Glutamatergic neuron (in vitro differentiated cells): ENCODE measurements at places on chromosomes 7 and 10. TPM values are rescaled to one million over a fixed set of nuclear protein-coding genes. Genes with fewer than 3 reads are reported as not detected.

DNA sequence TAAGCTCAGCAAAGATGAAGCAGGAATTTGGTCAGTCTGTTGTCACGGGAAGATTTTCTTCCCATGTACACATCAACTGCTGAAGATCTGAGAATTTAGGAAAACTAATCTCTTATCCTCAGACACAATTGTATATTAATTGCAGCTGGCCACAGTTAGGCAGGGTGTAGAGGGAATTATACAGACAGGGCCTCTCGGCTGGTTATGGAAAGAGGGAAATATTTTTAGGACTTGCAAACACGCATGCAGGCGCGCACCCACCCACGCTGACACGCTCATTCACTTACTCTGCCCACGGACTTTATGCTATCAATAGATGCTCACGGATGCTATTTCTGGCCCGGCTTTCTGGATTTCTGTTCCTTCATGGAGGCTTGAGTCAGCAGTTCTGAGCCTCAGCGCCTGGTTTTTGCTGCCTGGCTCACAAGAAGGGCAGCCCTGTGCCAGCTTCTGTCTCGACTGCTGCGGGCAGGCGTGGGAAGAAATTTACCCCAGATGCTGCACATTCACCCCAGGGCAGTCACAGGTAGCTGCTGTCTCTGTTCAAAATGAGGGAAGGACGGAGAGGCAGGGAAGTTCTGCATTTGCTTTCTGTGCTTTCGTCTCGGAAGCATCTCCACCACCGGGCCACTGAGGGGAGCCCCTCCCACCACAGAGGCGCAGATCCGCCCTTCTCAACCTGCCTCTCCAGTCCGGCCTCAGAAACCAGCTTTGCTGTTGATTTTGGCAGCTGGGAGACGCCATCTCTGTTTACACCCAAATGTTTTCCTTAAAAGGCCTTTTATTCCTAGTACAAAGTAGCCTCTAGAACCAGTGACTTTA lies 116.3 kb upstream of the BTBD16 start:
- peaks cover 77% of the 10 kb centered on the region for H3K4me1 ChIP-seq
- DNase-seq, result peak; percentile 70
- H3K36me3 ChIP-seq, result peaks cover 6% of the 10 kb centered on the region
- H3K4me3 ChIP-seq, result peak overlapping the region; percentile 87

GRCh38 chr10:109055243-109055642 lies 868.1 kb downstream of the XPNPEP1 start:
- H3K27ac ChIP-seq, result no peak overlapping the region
- no peaks in the 10 kb centered on the region for H3K36me3 ChIP-seq
- no peaks in the 10 kb centered on the region for H3K4me1 ChIP-seq
- DNase-seq, result no peak
- no peak overlapping the region for H3K4me3 ChIP-seq
- H3K27me3 ChIP-seq, result no peaks in the 10 kb centered on the region

DNA sequence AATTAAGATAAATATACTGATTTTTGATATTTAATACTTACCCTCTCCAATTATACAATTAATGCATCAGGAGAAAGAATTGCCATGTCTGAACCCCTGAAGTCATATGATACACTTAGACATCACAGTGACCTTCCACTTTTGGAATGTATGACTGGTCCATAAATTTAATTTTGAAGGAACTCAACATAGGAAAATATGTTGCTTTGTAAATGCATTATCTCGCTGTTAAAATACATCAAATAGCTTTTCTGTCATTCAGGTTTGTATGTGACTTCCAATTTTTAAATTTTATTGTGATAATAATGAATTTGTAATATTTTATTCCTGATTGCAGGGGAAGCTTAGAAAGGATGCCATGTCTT lies 631.9 kb upstream of the ANKRD30A start:
- peaks cover 46% of the 10 kb centered on the region for H3K4me1 ChIP-seq
- H3K4me3 ChIP-seq, result no peak overlapping the region
- H3K27me3 ChIP-seq, result peaks cover 4% of the 10 kb centered on the region
- no peaks in the 10 kb centered on the region for H3K36me3 ChIP-seq

GRCh38 chr10:113856563-113856962 lies 2.1 kb downstream of the NHLRC2 start:
- no peak for DNase-seq
- H3K27me3 ChIP-seq, result peaks cover 4% of the 10 kb centered on the region
- no peaks in the 10 kb centered on the region for H3K36me3 ChIP-seq
- no peak overlapping the region for H3K4me3 ChIP-seq

GRCh38 chr10:60989400-60989876 lies 45.5 kb upstream of the RHOBTB1 start:
- DNase-seq, result no peak
- no peaks in the 10 kb centered on the region for H3K36me3 ChIP-seq
- H3K27me3 ChIP-seq, result no peaks in the 10 kb centered on the region
- H3K4me3 ChIP-seq, result no peak overlapping the region
- no peak overlapping the region for H3K27ac ChIP-seq

GRCh38 chr10:27356738-27357137 lies 116.1 kb upstream of the ACBD5 start:
- H3K4me3 ChIP-seq, result no peak overlapping the region
- H3K27ac ChIP-seq, result no peak overlapping the region

GRCh38 chr7:151261529-151261928 lies 13.0 kb upstream of the SMARCD3 start:
- no peak overlapping the region for H3K4me3 ChIP-seq
- no peak for DNase-seq
- peaks cover 20% of the 10 kb centered on the region for H3K27me3 ChIP-seq
- H3K36me3 ChIP-seq, result peaks cover 4% of the 10 kb centered on the region
- H3K27ac ChIP-seq, result no peak overlapping the region

GRCh38 chr10:63627881-63628296 lies 106.7 kb downstream of the REEP3 start:
- peaks cover 6% of the 10 kb centered on the region for H3K27me3 ChIP-seq
- H3K4me3 ChIP-seq, result peak overlapping the region; percentile 36
- peak overlapping the region; percentile 93 for H3K27ac ChIP-seq
- no peaks in the 10 kb centered on the region for H3K36me3 ChIP-seq
- DNase-seq, result no peak
- H3K4me1 ChIP-seq, result peaks cover 36% of the 10 kb centered on the region

- peaks cover 6% of the 10 kb centered on the region for H3K27me3 ChIP-seq
- no peak for DNase-seq
- no peak overlapping the region for H3K4me3 ChIP-seq
- H3K27ac ChIP-seq, result no peak overlapping the region
These were observed 21.8 kb upstream of the INPP5F start for GRCh38 chr10:119703903-119704508.

GRCh38 chr10:103394180-103394579 lies 2.1 kb downstream of the ATP5MK start:
- peaks cover 15% of the 10 kb centered on the region for H3K4me1 ChIP-seq
- peaks cover 5% of the 10 kb centered on the region for H3K27me3 ChIP-seq
- H3K36me3 ChIP-seq, result no peaks in the 10 kb centered on the region
- H3K4me3 ChIP-seq, result peak overlapping the region; percentile 63
- DNase-seq, result no peak

DNA sequence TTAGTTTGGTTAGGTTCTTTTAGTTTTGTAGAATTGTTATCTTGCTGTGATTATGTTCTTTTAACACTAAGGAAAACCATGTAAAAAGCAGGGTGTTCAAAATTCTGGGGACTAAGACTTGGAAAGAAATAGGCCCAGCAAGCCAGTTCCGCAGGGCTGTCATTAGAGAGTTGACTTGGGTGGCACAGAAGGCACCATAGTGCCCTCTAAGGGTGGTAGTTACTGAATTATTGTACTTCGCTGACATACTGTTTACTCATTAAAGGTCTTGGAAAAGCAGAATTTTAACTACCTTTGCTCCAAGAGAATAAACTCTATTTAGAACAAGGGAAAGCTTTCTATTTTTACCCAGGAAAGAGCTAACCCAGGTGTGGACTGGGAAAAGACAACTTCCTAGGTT lies 86.5 kb downstream of the OTUD1 start:
- H3K27me3 ChIP-seq, result peaks cover 2% of the 10 kb centered on the region
- H3K4me1 ChIP-seq, result no peaks in the 10 kb centered on the region
- DNase-seq, result no peak

- no peak overlapping the region for H3K27ac ChIP-seq
- no peaks in the 10 kb centered on the region for H3K27me3 ChIP-seq
- H3K4me3 ChIP-seq, result no peak overlapping the region
- DNase-seq, result no peak
- peaks cover 4% of the 10 kb centered on the region for H3K36me3 ChIP-seq
- peaks cover under 1% of the 10 kb centered on the region for H3K4me1 ChIP-seq
These were observed 6.8 kb upstream of the TRUB1 start for GRCh38 chr10:114931072-114931679.

DNA sequence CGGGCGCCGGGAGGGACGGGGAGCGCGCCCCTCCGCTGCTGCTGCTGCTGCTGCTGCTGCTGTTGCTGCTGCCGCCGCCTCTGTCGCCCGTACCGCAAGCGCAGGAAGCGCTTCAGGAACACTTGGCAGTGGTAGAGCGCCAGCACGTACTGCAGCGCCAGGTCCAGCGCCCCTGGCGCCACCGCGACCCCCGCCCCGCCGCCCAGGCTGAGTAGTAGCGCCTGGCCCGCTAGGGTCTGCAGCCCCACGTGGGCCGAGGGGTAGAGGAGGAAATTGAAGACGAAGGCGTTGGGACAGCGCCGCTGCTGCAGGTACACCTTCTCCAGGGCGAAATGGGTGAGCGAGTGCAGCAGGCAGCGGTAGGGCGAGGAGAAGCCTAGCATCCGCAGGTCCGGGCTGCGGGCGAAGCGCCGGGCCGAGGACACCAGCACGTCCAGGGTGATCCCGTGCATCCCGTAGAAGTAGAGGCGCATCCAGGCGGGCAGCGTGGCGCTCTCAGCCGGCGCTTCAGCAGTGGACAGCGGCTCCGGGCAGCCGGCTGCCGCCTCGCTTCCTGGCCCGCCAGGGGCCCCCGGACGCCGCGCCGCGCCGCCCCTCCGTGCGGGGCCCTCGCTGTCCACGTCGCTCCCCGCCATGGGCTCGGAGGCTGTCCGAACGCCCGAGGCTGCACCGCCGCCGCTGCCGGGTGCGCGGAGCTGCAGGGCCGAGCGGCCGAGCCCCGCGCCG lies at the start of gene TMEM229A:
TSS of gene TMEM229A (minus strand) at position 699 of the 726 bp plus-strand sequence. CDS start at position 635, 64 bp downstream.
- H3K4me1 ChIP-seq, result peaks cover 1% of the 10 kb centered on the region
- no peak within 1 kb of the TSS for H3K27ac ChIP-seq
- peak; percentile 66 for DNase-seq
- H3K27me3 ChIP-seq, result peaks cover 16% of the 10 kb centered on the region

DNA sequence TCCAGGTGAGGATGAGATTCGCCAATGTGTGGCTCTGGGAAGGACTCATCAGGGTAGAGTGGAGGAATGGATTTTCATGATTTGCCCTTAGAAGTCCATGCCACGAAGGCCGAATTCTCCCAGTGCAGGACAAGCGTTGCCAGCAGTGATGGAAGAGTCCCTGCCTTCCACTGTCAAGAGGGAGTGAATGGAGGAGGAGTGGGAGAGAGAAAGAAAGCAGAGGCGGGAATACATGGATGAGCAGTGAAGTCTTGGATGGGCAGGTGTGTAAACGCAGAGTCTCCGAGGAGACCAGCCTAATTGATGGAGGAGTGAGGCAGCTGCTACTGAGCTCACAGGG lies 419.2 kb downstream of the GLRX3 start:
- no peak overlapping the region for H3K4me3 ChIP-seq
- no peak for DNase-seq
- peaks cover 9% of the 10 kb centered on the region for H3K4me1 ChIP-seq
- H3K27ac ChIP-seq, result no peak overlapping the region
- peaks cover 13% of the 10 kb centered on the region for H3K27me3 ChIP-seq
- H3K36me3 ChIP-seq, result peaks cover 16% of the 10 kb centered on the region

DNA sequence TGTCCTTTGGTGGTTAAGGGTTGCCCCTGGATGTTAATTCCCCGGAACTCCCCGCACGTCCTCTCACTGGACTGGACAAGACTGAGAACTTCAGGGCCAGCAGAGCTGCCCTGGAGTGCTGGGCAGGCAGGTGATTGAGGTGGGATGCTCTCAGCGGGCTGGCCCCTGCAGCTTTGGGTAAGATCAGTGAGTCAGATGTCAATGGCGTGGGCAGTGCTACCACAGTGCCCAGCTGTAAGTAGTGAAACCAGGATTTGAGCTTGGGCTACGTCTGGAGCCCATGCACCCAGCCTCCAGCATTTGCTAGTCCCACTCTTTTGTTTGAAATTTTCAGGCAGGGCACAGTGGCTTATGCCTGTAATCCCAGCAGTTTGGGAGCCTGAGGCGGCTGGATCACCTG lies 6.7 kb upstream of the SEPHS1 start:
- H3K4me1 ChIP-seq, result peaks cover 11% of the 10 kb centered on the region
- H3K4me3 ChIP-seq, result no peak overlapping the region
- no peak overlapping the region for H3K27ac ChIP-seq
- DNase-seq, result no peak
- no peaks in the 10 kb centered on the region for H3K36me3 ChIP-seq
- H3K27me3 ChIP-seq, result peaks cover 8% of the 10 kb centered on the region

DNA sequence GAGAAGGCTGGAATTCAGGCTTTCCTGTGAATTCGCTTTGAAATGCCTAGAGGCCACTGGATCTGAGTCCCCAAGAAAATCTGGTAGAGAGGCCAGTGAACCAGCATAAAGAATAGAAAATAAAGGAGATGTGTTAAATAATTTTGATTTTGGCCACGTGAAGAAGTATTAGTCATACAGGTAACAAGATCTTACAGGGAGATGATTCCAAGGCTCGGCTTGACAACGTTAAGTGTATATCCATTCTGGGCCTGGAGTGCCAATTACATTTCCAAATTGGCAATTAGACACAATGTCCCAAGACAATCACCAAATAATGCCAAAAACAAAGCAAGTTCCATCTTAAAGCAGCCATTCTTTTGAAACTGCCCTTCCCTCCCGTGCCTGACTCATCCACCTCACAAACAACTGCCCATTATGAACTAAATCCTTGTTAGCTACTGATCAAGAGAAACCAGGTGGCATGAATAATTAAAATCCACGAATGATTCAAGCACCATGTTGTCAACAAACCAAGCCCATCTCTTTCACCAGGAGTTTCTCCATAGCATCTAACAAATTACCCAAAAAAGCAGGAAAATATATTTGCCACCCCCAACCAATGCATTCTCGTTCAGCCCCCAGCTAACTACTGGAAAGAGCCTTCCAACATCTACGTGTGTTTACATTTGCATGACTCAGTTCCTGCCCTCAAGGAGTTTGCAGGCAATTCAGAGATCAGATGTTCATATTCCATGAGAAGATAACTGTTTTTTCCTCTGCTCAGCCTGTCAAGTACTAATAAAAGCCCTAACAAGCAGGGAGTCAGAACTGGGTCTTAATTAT lies 8.5 kb downstream of the KCNMA1 start:
- DNase-seq, result no peak
- peaks cover 5% of the 10 kb centered on the region for H3K27me3 ChIP-seq
- H3K36me3 ChIP-seq, result no peaks in the 10 kb centered on the region
- H3K4me3 ChIP-seq, result no peak overlapping the region

DNA sequence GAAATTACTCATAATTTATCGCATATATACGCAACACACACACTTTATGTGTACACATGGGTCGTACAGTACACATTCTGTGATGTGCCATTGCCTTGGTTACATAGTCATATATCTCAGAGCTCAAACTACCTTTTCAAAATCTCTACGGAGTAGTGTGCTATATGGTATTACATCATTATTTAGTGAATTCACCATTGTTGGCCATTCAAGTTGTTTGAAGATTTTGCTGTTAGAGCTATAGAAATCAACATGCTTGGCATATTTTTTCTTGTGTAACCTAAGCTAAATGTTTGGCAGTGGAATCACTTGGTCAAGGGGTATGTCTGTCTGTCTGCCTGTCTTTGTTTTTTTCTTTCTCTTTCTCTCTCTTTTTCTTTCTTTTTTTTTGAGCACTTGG lies 42.0 kb upstream of the MMD2 start:
- peaks cover 5% of the 10 kb centered on the region for H3K4me1 ChIP-seq
- H3K36me3 ChIP-seq, result no peaks in the 10 kb centered on the region
- no peak overlapping the region for H3K27ac ChIP-seq
- DNase-seq, result no peak
- H3K4me3 ChIP-seq, result no peak overlapping the region

Gene CCL24
- not detected for total RNA-seq

Gene EGR2
- total RNA-seq, result 0.37 TPM

Gene ASZ1
- total RNA-seq, result not detected

Gene HECW1
- 68.7 TPM for total RNA-seq
